ENCODE measurements at places on chromosomes 3 and 15.

DNA sequence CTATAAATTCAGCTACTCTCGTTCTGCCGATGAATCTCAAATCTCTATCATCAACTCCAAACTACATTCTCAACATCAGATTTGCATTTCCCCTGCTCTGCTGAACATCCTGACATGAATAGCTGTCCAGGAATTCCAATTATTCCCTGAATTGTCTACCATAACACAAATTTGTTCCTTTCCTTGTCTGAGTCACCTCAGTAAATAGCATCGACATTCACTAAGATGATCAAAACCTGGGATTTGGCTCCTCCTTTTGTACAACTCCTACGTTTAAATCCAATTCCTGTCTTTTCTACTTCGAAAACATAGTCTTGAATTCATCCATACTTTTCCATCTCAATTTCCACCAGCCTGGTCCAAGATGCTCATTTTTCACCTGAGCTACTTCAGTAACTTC lies 107.0 kb downstream of the GREM1 start:
- no peak for DNase-seq

DNA sequence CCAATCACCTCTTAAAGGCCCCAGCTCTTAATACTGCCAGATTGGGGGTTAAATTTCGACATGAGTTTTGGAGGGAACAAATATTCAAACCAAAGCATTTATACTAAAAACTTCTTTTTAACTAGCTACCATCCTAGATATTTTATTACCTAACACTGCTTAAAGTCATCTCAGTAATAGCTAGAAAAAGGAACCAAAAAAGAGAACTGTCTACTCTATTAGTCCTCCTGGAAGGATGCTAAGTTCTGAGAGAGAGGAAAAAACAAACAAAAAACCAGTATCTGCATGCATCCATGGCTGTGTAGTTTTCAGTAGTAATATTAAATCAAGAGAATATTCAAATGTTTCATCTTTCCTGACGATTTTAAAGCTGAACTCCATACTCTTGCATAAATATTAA lies 5.8 kb downstream of the CPOX start:
- DNase-seq = no peak

- DNase-seq = no peak
These were observed 85.6 kb upstream of the DNAJC19 start for GRCh38 chr3:181075098-181075497.

- no peak for DNase-seq
These were observed 1024.9 kb downstream of the TUSC7 start for GRCh38 chr3:117734496-117734895.

DNA sequence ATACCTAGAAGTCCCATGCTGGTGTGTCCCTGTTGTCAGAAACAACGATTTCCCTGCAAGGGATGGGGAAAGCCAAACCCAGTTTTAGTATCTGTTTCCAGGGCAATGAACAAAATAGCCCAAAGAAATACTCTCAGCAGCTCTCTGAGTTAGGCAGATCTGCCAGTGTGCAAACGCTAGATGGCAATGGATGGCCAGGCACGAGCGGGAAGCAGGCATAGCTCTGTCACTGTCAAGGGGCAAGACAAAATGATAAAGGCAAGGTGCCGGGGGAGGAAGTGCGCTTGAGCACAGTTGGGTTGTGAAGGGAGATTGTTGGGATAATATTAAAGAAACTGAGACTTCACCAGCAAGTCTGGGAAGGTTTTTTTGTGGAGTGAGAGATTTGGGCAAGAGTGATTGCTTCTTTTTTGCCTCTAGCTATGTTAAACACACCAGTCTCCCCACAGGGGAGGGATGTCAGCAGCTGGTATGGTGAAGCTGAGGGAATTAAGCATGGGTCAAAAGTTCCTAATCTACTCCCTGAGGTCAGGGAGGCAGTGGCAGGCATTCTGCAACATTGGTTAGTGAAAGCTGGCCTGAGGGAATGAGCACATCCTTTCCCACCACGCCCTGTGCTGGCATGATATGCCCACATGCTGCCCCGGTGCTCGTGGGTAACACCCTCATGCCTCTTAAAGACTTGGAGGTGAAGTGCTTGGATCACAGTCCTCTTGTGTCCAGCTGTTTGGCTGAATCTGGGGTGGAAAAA lies 117.5 kb downstream of the PDCD6IP start:
- no peak for DNase-seq

GRCh38 chr3:126113238-126113555 lies 29.3 kb upstream of the SLC41A3 start:
- peak; percentile 44 for DNase-seq

GRCh38 chr3:197372047-197372661 lies 73.7 kb upstream of the DLG1 start:
- DNase-seq = peak; percentile 38

Measured in sciatic nerve (tissue), 2 donors.